Muscle of arm (tissue), 14 donors: ENCODE measurements at places on chromosomes 1 and 21. TPM values are rescaled to one million over a fixed set of nuclear protein-coding genes. Genes with fewer than 3 reads are reported as not detected.

DMRTA2 gene
- polyA plus RNA-seq: not detected

NBPF6 gene
- not detected for polyA plus RNA-seq

ELF3 gene
- polyA plus RNA-seq: not detected

BTBD8 gene
- polyA plus RNA-seq: 1.9 TPM

ABCA4 gene
- polyA plus RNA-seq: 0.40 TPM

BACE2 gene
- polyA plus RNA-seq: 53.6 TPM

OR2L5 gene
- polyA plus RNA-seq: not detected

TBX15 gene
- 65.4 TPM for polyA plus RNA-seq

GNG4 gene
- 2.2 TPM for polyA plus RNA-seq

LCE2A gene
- polyA plus RNA-seq: not detected

GABRD gene
- 0.76 TPM for polyA plus RNA-seq

NECTIN4 gene
- polyA plus RNA-seq: 28.3 TPM

- DNase-seq: no peak
Observed at GRCh38 chr21:29306920-29307319, 8.2 kb downstream of the BACH1 start.

DNA sequence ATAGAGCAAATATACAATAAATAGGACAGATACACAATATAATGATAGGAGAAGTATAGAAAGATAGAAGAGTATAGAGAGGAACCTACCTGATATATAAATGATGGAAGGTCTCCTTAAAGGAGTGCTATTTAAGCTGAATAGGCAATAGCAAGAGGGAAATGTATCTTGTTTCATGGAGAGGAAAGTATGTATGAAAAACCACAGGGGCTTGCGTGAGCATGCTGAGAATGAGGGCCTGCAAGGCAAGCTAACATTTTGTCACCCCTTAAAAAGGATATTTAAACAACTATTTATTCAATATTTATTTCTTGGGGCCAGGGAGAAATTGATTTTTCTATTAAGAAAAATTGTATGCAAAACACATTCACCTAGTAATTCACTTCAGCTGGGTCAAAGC, 150.9 kb upstream of the ZRANB2 start:
- no peak for DNase-seq

DNA sequence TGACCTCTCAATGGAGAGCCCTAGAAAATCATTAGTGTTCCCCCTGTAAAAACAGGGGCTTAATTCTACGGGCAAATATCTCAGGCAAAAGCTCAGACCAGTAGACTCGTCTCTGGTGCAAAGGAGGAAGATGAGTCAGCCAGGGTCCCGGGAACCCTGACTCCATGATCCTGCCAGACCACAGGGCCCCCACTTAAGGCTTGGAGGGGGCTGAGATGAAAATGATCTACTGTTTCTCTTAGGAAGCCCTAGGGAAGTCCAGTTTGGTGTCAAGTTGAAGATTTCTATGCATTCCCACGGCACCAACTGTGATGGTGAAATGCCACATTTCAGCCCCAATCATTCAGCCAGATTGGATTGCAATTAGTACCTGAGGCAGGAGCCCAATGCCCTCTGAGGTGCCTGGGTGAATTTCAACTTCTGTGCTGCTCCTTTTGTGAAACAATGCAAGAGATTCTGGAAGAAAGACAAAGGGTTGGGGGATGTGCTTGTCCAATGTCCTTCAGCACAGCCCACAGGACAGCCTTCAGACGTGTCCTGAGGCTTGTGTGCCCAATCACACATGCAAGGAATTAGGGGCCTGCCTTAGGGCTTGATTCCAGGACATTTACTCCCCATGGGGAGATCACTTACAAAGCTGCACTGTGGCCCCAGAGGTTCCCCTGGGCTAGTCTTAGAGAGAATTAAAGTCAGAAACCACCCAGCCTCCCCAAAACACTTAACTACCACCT, 18.1 kb downstream of the NAV1 start:
- no peak for DNase-seq

GRCh38 chr1:154493276-154493675, 8.7 kb upstream of the TDRD10 start:
- no peak for DNase-seq

DNA sequence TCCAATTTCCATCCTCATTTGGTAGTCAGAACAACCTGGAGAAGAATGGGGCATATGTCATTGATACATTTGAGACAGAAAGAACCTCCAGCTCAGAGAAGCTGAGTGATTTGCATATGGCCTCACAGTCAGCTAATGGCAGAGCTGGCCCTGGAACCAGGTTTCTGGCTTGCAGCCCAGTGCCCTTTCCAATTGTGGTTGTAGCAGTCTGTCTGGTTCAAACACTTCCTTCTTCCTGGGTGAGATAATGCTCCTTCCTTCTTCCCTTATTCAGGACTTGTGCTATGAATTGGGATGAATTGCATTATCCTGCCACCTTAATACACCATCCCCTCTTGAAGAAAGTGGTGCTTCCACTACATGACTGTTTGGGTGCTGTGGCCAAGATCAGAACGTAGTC, 24.2 kb downstream of the SLC5A9 start:
- DNase-seq: no peak

DNA sequence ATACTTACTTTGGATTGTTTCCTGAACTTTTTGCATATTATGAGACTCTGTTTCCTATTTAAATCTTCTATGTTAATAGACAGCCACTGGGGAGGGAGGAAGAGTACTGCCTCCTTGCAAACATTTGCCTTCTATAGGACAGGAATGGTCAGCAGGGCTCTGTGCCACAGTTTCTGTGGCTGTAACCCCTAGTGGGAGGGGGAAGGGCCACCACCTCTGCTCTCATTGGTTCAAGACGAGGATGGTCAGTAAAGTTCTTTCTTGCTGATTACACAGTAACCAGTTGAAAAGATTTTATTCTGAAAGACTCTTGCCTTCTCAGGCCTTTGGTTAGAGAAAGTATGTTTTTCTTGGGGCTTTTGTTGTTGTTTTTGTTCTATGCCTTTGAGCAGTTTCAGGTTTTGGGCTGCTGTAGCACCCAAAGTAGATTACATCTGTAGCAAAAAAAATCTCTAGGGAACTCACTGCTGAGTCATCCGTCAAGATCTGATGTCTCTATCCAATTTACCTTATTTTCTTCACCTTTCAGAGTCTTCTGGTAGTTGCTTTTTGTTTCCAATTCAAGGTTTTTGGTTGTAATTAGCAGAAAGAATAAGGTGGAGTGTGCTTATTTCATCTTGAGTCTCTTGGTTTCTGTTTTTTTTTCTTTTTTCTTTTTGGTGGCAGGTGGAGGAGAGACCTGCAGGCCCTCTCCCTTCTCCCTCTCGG, 23.1 kb downstream of the SLC35A3 start:
- DNase-seq: no peak

DNA sequence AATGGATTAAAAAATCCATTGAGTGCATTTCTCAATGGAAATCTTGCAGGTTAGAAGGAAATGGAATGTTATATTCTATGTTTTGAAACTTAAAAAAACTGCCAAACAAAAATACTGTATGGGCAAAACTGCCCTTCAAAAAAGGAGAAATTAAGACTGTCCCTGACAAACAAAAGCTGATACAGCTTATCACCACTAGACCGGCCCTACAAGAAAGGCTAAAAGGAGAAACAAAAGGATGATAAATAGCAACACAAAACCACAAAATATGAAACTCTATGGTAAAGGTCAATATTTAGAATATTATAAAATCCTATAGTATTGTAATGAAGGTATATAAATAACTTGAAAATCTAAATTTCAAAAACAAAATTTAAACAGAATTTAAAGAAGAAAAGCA, 60.0 kb downstream of the SLC25A24 start:
- DNase-seq: no peak

- peak; percentile 46 for DNase-seq
Observed at GRCh38 chr21:41361786-41362604, at the start of gene MX2. Gene MX2 (plus strand): TSS chr21:41362027. CDS start chr21:41376907, 14,880 bp downstream.

GRCh38 chr1:26999440-26999987, 6.0 kb downstream of the TRNP1 start:
- no peak for DNase-seq

GRCh38 chr1:94033849-94034248, 87.1 kb downstream of the ABCA4 start:
- DNase-seq: no peak

DNA sequence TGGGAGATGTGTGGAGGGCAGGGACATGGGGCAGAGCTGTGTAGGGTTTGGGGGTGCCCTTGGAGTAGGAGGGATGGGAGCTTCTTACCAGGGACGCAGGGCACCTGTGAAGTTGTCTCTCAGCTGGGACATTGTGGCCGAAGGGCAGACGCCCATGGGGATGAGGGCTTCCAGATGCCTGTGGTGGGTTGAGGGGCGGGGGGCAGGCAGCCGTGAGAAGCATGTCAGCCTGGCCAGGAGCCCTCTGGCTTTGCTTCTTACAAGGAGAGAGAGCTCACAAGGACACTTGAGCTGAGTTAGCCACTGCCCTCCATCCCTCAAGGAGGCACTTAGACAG, 8.5 kb downstream of the A3GALT2 start:
- no peak for DNase-seq
